ENCODE measurements at places on chromosomes 1 and 21.

- no peak for DNase-seq
Observed at GRCh38 chr1:36524359-36525062, 41.8 kb upstream of the CSF3R start.

DNA sequence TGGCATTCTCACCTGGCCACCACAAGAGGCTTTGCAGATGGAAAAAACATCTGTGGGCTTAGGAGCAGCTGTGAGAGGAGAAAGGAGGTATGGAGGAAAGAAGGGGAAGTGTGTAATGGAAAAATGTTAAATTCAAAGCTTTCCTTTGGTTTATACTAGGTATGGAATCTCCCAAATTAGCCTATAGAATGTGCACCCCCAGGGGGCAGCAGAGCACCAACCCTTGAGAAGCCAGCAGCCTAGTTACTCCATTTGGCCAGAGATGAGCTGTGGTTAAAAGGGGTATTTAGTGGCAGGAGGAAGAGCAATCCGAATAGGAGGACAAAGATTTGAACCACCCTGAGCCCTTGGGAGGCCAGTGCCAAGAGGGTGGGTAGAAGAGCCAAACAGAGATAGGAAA, 97.5 kb upstream of the CTTNBP2NL start:
- DNase-seq, result peak; percentile 60

DNA sequence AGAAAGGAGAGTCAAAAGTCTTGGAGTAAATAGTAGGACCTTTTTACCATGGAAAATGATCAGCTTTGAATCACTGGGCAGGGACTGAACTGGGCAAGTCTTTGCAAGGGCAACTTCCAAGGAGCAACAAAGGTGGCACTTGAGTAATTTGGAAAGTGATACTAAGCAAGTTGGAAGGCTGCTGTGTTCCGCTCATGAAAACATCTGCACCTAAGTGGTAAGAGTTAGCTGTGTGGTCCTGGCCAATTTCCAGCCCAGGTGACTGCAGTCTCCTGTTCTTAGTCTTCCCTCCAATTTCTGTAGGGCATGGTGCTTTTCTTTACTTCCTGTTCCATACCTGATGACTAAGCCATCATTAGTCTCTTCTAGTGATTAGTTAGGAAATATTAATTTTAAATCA, 35.5 kb upstream of the PRDM2 start:
- no peak for DNase-seq

- DNase-seq, result peak; percentile 5
Observed at GRCh38 chr1:229792012-229792975, 166.2 kb downstream of the URB2 start.

DNA sequence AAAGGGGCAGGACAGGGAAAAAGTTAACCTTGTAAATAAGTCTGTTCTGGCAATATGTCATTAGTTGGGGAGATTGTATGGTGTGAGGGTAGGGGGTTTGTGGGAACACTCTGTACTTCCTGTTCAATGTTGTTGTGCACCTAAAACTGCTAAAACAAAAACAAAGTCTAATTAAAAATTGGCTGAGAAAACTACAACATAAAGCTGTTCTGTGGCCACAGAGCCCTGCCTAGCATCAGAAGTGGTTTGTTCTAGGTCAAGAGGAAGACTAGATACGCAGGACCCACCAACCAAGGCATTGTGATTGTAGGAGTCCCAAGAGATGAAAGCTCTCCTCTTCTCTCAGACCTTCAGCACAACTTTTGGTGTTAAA, 81.0 kb upstream of the LRRC8D start:
- no peak for DNase-seq

- no peak for DNase-seq
Observed at GRCh38 chr1:212955961-212956620, 5.8 kb downstream of the VASH2 start.

GRCh38 chr1:197021716-197022115, 44.4 kb downstream of the CFHR5 start:
- DNase-seq, result no peak

- DNase-seq, result no peak
Observed at GRCh38 chr1:51453010-51453409, 66.1 kb downstream of the EPS15 start.

DNA sequence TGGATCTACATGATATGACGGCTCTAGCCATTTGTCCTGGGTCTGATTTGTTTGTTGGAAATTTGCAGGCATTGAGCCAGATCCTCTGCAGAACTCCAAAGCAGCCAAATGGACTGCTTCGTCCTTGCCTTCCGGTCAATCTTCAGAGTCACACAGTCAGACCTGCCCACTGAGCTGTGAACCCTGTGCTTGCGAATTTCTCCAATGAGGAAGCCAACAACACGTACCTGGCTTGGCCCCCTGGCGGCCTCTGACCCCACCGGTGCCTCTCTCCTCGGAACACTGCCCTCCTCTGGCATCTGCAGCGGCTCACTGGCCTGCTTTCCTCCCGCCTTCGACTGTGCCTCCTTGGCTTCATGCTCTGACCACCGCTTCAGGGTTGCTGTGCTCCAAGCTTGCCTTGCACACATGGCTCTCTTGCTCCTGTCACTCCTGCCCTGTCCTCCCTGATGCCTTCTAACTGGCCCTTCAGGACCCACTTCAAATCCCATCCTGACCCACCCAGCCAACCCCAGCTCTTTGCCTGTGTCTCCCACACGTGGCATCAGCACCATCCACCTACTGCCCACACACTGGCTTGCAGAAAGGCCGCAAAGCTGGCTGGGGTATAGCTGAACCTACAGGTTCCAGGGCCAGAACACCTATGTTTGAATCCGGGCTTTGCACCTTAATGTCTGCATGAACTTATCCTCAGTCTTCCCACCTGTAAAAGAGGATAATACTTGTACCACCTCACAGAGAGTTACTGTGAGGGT, 128.2 kb downstream of the KCNN3 start:
- DNase-seq, result no peak

DNA sequence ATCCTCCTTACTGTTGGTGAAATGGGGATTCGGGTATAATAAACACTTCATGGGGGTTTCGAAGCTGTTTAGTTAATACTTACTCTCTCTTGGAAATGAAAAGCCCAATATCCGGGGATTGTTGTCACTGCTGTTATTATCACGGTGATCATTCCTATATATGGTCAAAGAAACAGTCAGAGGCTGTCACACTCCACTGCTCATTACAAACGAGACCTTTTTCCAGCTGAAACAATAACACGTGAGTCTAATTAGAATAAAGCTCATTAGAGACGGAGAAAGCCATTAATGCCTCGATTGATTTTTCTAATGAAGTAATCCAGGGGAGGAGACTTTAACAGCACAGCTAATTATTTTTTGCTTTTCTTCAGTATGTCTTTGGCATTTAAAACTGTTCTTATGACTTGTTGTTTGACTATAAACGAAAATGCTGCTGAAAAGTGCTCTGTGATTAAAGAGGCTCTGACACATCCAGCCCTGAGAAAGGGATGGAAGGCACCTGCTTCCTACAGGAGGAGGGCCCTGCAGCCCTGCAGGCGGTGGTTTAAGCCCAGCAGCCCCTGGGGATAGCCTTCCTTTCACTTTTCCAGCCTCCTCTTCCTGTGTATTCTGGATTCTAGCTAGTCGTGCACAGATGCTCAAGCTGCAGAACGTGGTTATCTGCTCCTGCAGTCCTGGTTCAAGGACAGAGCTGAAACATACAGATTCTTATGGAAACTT, 143.6 kb downstream of the EDEM3 start:
- DNase-seq, result no peak

DNA sequence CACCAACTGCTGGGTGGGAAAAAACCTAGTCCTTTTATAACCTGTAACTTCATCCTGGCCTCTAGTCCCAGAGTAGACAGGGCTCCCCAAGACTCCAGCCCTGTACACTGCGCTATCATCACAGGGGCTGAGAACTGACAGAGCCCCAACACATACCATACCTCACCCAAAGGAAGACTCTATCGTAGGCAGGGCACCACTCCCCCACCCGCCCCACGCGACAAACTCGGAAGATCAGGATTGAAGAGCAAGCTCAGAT, 15.8 kb downstream of the INPP5B start:
- no peak for DNase-seq

DNA sequence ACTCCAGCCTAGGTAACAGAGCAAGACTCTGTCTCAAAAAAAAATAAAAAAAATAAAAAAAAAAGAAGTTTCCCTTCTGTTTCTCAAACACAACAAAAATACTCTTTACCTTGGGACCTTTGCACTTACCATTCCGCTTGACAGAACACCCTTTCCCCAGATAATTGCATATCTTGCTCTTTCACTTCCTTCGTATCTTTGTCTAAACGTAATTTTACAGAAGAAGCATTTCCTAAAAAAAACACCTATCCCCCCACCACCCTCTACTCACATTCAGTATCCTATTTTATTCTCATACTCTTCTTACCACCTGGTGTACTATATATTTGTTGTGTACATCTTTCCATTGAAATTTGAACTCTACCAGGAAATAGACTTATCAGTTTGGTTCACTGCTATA, 32.7 kb downstream of the ASH1L start:
- DNase-seq, result no peak

DNA sequence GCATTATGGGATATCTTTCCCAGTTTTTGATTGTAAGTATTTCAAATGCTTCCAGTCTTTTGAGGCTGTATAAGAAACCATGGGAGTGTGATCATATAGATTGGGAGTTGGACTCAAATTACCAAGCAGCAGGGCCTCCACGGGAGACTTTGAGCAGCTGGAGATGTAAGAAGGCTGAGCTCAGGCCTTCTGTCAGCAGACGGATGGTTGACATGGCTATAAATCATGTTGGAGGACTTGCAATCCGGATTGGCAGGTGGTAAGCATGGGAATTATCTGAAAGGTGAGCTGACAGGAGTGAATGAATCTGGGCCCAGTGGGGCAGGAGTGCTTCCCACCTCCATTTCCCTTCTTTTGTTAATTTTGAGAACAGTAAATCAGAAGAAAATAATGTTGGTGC, 83.2 kb upstream of the PPM1J start:
- no peak for DNase-seq

- DNase-seq, result peak; percentile 70
Observed at GRCh38 chr1:151905070-151905442, 4.3 kb downstream of the THEM4 start.

DNA sequence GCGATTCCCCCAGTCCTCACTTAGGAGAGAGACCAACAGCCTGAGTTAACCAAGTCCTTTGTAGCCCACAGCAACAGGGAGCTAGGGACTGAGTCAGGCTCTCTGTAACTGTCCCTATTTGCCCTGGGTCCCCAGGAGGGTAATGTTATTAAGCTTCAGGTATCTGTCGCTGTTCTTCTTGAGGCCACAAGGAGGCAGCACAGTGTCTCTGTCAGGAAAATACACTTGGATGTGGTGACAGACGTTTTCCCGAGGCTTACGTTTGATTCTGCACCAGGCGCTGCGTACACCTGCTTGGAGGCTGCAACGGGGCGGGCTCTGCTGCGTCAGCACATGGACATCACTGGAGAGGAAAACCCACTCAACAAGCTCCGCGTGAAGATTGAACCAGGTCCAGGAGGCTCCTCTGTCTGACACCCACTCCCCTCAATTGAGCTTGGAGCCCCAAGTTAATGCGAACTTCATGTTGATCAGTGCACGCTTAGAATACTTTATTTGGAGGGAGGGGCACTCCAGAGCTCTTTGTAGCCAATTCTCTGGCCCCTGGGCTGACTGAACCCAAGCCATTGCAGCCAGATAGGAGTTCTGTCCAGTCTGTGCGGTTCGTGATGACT, 10.7 kb upstream of the ELF3 start:
- peak; percentile 51 for DNase-seq

DNA sequence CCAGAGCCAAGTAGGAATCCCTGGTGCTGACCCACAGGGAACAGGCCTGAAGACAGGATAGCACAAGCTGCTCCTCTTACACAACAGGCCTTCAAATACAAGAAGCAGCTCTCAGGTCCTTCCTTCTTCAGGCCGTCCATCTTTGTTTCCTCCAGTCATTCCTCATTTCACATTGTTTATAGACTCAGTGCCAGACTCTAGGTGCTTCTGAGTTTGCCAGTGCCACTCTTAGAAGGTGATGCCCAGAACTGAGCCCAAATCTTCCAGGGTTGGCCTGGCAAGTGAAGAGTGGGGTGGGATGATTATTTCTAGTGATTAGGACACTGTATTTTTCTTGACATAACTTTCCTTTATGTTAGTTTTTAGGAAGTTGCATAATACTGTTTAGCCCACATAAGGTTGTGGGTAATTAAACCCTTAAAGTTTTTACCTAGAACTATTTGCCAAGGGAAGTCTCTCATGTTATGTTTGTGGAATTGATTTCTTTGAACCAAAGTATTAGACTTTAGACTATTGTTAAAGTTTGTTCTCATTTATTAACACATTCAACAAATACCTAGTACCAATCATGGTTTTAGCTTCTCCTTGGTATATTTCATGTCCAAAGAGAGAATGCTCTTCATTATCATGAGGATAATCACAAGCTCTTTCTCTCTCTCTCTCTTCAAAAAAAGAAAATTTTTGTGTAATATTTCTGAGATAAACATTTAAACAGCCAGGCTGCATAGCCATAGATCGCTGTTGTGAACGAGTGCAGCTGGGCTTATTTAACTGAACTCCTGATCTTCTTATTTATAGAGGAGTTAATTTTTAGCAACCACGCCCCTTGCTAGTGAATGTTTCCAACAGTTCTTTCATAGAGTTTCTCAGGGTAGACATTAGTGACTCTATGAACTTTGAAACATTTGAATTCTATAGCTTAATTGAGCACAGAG, 47.7 kb downstream of the PGM1 start:
- no peak for DNase-seq

GRCh38 chr21:15701830-15702229, 28.0 kb upstream of the USP25 start:
- DNase-seq, result no peak

- DNase-seq, result no peak
Observed at GRCh38 chr1:57835620-57836019, 411.8 kb upstream of the DAB1 start.

- no peak for DNase-seq
Observed at GRCh38 chr1:107896401-107896800, 68.6 kb downstream of the VAV3 start.

GRCh38 chr1:33255347-33256220, 708 bp upstream of the ZNF362 start:
- no peak for DNase-seq

GRCh38 chr1:22652881-22653316, at the start of gene C1QB:
Gene C1QB (plus strand): TSS chr1:22653236. CDS start chr1:22659463, 6,227 bp downstream.
- DNase-seq, result no peak

GRCh38 chr1:22088331-22088730, 35.8 kb downstream of the CDC42 start:
- DNase-seq, result no peak

GRCh38 chr1:206946261-206946660, at the start of gene PIGR:
Gene PIGR (minus strand): TSS chr1:206946466. CDS start chr1:206940531, 5,935 bp downstream.
- no peak for DNase-seq

DNA sequence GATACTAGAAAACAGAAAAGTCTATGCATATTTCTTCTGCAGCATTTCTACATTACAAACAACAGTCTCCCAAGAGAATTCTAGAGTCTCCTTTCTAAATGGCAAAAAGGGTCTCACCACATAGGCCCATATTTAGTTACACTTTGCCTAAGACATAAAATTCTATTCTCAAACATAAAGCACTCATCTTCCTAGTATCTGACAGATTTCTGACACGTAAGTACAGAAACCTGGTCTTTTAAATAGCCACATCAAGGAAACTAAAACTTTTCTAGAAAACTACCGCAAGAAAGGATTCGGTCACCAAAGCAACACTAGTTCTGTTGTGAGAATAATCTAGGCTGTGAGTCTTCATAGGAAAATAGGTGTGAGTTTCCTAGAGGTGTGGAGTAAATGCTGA, 33.6 kb upstream of the CTSK start:
- DNase-seq, result no peak

GRCh38 chr1:28779751-28780408, 32.1 kb upstream of the OPRD1 start:
- peak; percentile 57 for DNase-seq

- DNase-seq, result peak; percentile 48
Observed at GRCh38 chr1:180291004-180291403, 60.9 kb downstream of the LHX4 start.

GRCh38 chr1:36937371-36937770, 96.9 kb downstream of the GRIK3 start:
- DNase-seq, result no peak
